Activated naive CD8-positive, alpha-beta T cell treated with anti-CD3 and anti-CD28 coated beads for 36 hours (primary cell): ENCODE measurements at places on chromosomes 6 and 20. TPM values are rescaled to one million over a fixed set of nuclear protein-coding genes. Genes with fewer than 3 reads are reported as not detected.

The PLCB1 gene
- total RNA-seq: 2.8 TPM

The LBP gene
- not detected for total RNA-seq

The MDN1 gene
- total RNA-seq: 64.4 TPM

The HLA-DMA gene
- total RNA-seq: 15.8 TPM

The IMPG1 gene
- not detected for total RNA-seq

The ADGRB3 gene
- total RNA-seq: not detected

The KIF3B gene
- total RNA-seq: 36.2 TPM

The RIPOR3 gene
- not detected for total RNA-seq

The PROKR2 gene
- not detected for total RNA-seq

The TBP gene
- total RNA-seq: 27.6 TPM

The OPRL1 gene
- total RNA-seq: 0.25 TPM

The DEFB116 gene
- total RNA-seq: not detected

The HTR1E gene
- not detected for total RNA-seq

The TP53TG5 gene
- total RNA-seq: 0.41 TPM

The COL11A2 gene
- total RNA-seq: 1.1 TPM

The C6orf15 gene
- total RNA-seq: not detected

The MUC21 gene
- total RNA-seq: not detected

The RPL7L1 gene
- total RNA-seq: 193 TPM

The PAX1 gene
- not detected for total RNA-seq

The POU3F2 gene
- total RNA-seq: not detected

The TRIM31 gene
- total RNA-seq: not detected
